ENCODE measurements at places on chromosomes 3 and 15.
A peak's percentile ranks its signal among the peaks of the same experiment; 100 is the strongest.

GRCh38 chr15:73541479-73541878 lies 91.7 kb downstream of the NPTN start:
- no peak for DNase-seq

DNA sequence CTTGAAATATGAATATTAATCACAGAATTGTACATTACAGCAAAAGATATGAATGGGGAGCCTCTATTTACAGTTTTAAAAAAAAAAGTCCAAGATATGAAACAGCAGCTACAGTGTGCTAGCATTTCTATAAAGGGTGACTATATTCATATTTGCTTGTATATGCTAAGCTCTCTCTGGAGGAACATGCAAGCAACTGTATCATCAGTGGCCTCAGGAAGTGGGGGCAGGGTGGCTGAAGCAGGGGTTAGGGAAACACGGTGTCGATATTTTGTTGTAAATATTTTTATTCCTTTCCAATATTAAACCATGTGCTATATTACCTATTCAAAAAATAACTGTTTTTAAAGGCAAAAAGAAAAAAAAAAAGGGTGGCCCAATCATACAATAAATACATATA lies 2.3 kb downstream of the UACA start:
- DNase-seq, result peak; percentile 59

- peak; percentile 45 for DNase-seq
Observed at GRCh38 chr15:43095708-43096347, 10.0 kb downstream of the UBR1 start.

DNA sequence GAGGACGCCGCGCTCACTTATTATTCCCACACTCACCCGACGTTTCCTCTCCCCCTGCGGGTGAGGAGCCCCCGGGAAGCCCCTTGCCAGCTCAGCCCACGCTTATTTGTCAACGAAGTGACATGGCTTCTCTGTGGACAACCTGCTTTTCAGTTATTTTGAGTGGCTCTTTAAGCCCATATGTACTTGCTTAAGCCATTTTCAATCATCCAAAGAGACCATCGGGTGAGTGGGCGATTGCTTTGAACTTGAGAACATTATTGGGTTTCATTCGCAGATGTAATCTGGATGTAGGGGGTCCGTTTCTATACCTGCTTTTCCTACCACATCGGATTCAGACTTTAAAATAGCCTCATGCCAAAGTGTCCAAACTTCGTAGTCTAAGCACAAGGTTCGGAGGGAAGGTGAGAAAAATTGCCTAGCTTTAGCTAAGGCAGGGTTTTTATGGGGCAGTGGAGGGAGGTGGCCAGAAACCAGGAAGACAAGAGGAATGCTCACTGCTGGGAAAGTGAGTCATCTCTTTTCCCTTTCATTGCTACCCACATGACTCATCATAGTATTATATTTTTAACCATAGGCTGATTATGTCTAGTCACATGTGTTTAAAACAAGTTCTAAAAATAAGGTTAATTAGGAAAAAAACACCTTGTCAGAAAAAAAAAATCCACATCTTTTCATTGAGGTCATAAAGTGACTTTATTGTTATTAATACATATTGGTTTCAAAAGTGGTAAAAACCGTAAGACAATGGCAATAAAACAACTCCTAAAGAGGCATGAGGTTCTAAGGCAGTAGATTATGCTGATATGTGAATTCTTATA lies 773.1 kb upstream of the NR2F2 start:
- DNase-seq, result peak; percentile 94
